ENCODE measurements at places on chromosomes 6 and 20.

DNA sequence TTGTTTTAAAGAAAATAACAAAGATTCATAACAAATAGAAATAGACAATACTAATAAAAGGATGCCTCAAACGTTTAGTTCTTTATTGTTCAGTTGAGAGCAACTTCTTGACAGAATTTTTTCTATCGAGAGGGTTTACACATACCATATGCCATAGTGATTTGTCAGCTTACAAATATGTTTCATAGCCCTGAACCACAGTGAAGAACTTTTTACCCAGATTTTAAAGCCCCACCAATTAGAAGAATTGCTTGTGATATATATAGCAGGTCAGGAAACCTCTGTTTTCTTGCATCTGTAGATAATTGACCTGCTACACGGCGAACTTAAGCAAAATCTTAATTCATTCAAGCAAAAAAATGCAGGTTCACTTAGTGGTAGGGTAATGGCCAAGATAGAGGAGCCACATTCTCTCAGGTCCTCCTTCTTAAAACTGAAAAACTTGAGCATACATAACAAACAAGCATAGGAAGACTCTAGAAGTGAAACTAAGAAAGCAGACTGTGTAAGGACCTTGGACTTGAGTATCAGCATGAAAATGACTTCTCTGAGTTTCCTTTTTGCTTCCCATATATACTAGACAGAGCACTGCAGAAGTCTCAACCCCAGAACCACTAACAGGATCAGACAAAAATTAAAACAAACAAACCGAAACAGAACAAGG is 39.5 kb downstream of the CRISP1 start:
- DNase-seq: no peak

- no peak for DNase-seq
Measured at GRCh38 chr6:157454762-157455714, 74.0 kb downstream of the ZDHHC14 start.

GRCh38 chr20:14189794-14190402 is 147.5 kb downstream of the FLRT3 start:
- no peak for DNase-seq

DNA sequence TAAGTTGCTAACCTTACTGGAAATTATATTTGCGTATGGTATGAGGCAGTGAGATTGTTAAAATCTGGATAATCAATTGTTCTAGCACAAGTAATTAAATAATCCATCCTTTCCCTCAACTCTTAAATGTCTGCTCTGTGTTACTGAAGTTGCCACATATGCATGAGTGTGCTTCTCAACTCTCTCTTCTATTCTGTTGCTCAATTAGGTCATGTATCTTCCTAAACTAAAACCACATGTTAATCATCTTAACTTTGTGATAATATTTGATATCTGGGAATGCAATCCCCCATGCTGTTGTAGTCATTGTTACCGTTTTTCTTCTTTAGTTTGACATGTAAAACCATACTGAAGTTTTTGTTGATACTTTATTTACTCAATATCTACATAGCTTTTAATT is 63.5 kb upstream of the STMND1 start:
- no peak for DNase-seq

GRCh38 chr6:113128661-113129060 is 728.5 kb upstream of the MARCKS start:
- DNase-seq: no peak

GRCh38 chr6:30686009-30686907 is at the start of gene PPP1R18:
TSS of gene PPP1R18 (minus strand) at chr6:30686645. CDS start at chr6:30686018, 627 bp downstream.
- DNase-seq: peak; percentile 32

GRCh38 chr6:11705069-11705468 is 73.5 kb downstream of the ADTRP start:
- no peak for DNase-seq

DNA sequence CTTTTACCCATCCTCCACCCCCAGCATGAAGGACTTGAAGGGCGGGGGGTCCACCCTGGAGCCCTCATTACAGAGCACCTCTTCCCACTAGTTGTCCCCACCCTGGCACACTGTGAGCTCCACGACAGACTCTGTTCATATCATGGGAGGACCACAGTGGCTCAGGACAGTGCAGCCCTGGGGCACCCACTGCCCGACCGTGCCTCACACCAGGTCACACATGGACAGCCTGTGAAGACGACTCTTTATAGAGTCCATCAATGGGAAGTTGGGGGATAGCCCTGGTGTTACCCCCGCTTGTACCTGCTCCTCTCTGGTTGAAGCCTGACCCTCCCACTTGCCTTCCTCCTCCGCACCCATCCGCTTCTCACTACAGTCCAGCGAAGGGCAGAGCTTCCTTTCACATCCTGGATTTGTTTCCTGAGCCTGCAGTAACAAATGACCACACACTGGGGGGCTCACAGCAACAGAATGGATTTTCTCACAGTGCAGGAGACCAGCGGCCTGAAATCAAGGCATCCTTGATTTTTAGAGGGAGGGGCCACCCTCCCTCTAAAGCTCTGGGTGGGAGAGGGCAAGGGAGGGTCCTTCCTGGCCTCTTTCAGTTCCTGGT is 15.5 kb downstream of the ZNF831 start:
- no peak for DNase-seq

DNA sequence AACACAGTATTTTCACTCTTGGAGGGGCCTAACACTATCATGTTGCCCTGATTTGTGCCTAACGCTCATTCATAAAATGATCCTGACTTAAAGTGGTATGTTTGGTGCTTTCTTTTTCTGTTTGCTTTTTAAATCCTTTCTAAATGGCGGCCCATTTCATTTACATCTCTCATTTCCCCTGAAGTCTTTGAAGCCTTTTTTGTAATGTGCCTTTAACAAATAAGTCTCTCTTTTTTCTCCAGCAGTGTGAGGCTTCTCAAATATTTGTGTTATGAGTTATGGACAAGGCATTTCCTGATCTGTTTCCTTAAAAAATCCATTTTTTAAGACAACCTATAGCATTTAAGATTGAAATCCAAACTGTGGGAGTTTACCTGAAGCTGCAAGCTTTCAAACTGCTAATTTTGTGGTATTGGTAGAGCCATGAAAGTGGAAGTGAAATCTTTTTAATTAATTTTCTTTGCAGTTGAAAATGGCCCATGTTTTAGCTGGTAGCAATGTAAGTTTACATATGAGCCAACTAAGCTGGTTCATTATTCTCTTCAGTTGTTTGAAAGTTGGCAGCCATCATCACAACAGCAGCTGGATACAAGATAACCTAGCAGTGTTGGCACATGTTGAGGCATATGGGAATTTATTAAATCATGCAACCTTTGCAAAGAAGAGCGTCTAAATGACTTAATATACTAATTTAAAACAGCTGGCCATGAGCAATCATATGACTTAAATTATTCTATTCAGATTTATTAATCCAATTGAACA is 469.7 kb downstream of the CDKAL1 start:
- DNase-seq: no peak

GRCh38 chr20:53786071-53786444 is 192.4 kb upstream of the ZNF217 start:
- no peak for DNase-seq

- no peak for DNase-seq
Measured at GRCh38 chr6:25774120-25774715, 19.7 kb downstream of the SLC17A4 start.

GRCh38 chr6:11413728-11414127 is 123.8 kb upstream of the TMEM170B start:
- DNase-seq: no peak

DNA sequence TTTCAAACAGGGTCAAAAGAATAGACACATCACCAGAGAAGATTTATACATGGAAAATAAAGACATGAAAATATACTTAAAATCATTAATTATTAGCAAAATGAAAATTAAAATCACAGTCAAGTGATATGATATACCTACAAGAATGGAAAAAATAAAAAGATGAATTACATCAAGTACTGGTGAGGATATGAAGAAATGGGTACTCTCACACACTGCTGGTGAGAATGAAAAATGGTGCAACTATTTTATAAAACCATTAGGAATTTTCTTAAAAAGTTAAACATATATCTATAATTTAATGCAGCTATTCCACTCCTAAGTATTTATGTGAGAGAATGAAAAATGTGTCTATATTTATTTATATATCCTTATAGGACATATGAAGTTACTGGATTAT is 136.3 kb upstream of the GRIK2 start:
- DNase-seq: no peak

GRCh38 chr20:61835301-61835700 is 230.4 kb downstream of the TAF4 start:
- DNase-seq: no peak

GRCh38 chr20:48107560-48107959 is 322.3 kb upstream of the SULF2 start:
- DNase-seq: no peak

DNA sequence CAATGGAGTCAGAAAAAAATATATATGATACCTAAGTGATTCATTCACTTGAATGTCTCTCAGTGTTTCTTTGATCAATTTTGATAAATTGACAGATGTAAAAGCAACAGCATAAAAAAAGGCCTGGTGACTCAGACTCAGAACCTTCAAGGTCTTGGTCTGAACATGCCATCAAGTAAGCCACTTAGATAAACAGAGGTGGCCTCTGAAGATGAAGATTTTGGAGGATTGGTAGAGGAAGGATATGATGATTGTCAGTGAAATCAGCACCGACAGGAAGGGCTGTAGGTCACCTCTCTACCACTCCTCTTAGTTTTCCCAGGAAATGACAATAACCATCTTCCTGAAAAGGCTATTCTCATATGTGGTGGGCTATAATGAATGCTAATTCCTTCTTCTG is 422.8 kb upstream of the EPHA7 start:
- no peak for DNase-seq

DNA sequence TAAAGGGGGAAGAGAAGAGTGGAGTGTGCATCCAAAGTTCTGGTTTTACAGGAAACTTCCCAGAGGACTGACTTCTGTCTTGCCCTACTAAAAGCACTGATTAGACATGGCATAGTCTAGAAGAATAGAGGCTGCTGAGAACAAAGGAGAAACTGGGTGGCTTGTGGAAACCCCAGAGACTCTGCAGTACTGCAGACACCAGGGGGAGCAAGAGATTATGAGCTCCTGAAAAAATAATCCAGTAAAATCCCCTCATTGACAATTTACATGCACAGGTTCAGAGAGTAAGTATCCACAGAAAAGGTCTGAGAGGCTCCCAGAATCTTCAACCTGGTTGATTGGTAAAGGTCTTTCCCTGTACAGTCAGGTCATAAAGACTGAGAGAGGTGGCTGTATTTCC is 48.7 kb upstream of the CLVS2 start:
- no peak for DNase-seq

DNA sequence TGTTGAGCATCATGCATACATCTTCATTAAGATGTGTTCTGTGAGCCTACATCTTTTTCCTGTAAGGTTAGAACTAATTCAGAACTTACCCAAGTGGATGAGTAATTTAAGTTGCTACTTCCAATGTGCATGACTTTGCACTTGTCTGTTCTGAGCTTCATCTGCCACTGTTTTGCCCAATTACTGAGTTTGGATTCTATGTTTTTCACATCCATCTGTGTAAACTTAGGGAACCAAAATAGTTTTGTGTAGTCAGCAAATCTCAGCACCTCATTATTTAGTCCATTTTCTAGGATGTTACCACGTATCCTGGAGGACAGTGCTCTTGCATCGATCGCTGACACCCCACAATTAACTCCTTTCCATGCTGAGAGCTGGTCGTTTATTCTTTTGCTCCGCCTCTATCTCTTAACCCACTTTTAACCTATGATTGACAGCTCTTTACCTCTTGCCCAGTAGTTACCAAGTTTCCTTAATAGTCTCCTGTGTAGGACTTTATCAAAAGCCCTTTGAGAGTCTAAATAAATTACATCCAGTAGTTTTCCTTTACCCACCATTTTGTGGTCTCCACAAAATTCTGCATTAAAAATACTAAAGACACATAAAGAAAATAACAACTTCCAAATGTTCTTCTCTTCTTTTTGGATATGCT is 44.2 kb upstream of the CITED2 start:
- no peak for DNase-seq

DNA sequence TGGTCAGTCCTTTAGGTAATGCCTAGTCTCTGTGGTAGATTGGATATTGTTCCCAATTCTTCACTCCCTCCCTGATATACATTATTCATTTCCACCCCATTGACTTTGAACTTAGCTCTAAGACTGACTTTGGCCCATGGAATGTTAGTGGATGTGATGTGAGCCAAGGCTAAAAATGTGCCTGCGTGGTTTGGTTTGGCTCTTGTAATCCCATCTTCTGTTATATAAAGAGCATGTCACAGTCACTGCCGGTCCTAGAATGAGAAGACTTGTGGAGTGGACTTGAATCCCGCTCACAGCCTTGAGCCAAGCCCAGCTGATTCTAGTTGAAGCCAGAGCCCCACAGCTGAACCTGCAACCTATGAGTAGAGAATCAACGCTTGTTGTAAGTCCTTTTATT is 23.6 kb upstream of the DNAAF9 start:
- no peak for DNase-seq

DNA sequence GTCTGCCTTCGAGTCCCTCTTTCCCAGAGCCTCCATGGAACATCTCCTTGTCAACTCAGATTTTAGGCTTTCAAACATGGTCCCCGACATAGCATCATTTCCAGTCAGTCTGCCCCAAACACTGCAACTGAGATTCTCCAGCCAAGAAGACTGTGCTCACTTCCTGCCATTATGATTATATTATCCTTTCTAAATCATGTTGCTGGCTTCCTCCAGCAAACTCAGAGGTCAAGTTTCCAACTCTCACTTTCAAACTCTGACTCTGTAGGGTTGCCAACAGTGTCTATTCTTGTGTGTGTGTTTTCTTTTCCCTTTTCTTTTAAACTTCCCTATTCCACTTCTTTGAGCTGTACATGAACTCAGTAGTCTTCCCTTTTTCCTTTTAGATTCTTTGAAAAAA is 61.2 kb upstream of the TRAF3IP2 start:
- DNase-seq: no peak

GRCh38 chr6:26033085-26033940 is 53.9 kb upstream of the HFE start:
- DNase-seq: peak; percentile 12

GRCh38 chr6:127937747-127938146 is 36.9 kb upstream of the THEMIS start:
- no peak for DNase-seq

DNA sequence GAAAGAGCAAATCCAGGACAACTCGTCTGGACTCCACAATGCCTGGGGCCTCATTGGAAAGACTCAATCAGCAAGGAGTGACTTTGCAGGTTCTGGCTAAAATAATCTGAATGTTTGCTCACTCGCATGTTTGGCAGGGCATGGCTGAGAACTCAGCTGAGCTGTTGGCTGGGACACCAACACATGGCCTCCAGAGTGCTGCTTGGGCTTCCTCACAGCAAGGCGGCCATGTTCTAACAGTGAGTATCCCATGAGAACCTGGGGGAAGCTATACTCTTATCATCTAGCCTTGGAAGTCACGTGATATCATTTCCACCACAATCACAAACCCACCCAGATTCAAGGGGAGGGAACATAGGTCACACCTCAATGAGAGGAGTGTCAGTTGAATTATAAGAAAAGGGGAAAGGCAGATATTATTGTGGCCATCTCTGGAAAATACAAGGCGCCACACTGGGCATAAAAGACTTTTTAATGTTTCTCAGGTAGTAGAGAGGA is 23.1 kb upstream of the SHLD1 start:
- no peak for DNase-seq

- no peak for DNase-seq
Measured at GRCh38 chr6:45574885-45575284, 197.2 kb upstream of the SUPT3H start.

GRCh38 chr20:24097506-24098245 is 109.1 kb upstream of the GGTLC1 start:
- no peak for DNase-seq

Data from amygdala (tissue), 56 donors.